ENCODE measurements at places on chromosomes 7 and 10.

- DNase-seq, result no peak
These were observed 108.8 kb downstream of the ACTR3B start for GRCh38 chr7:152868122-152869040.

- no peak for DNase-seq
These were observed 127.9 kb downstream of the INSYN2A start for GRCh38 chr10:127068485-127068884.

DNA sequence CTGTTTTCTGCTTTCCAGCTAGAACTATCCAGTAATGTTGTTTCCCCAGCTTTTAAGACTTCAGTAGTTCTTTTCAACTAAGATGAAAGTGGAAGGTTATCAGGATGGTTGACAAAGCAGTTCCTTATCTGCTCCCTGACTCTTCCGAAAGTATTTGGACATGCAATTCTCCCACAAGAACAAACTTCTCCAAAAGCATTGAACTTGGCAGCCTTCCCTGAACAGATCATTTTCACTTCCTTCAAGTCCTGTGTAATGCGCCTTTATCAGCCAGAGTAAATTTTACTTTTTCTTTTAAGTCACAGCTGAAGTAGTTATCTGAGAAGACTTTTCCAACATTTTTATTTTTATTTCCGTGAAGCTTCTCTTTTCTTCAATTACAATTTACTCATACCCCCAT, 39.7 kb downstream of the CDC14C start:
- DNase-seq, result no peak

- no peak for DNase-seq
These were observed 143.0 kb upstream of the HPS1 start for GRCh38 chr10:98589691-98590090.

DNA sequence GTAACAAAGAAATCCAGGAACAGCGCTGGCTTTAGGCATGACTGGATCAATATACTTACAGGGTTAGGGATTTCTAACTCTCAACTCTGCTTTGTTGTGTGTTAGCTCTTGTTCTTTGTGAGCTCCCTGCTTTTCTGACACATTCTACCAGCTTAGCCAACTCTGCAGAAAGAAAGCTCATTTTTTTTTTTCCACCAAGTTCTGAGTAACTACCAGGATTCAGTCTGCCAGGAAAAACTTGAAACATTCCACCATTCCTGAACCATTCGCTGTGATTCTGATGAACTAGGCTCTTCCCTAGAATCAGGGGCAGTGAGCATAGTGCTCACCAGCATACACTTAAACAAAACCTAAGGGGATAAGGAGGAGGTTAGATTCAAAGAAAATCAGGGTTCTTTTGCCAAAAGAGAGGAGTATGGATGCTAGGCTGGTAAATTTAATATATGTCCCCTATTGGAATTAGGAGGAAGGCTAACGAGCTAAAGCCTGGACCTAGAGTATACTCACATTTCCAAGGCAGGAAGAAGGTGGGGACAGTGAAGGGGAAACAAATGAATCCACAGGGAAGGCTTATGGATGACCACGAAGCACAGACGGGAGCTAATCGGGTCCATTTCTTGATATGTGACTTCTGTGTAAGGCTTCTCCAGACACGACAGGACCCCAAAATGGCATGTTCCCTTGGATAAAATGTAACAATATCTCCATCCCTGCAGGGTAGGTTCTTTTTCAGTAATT, 183.4 kb downstream of the PRKG1 start:
- DNase-seq, result no peak

DNA sequence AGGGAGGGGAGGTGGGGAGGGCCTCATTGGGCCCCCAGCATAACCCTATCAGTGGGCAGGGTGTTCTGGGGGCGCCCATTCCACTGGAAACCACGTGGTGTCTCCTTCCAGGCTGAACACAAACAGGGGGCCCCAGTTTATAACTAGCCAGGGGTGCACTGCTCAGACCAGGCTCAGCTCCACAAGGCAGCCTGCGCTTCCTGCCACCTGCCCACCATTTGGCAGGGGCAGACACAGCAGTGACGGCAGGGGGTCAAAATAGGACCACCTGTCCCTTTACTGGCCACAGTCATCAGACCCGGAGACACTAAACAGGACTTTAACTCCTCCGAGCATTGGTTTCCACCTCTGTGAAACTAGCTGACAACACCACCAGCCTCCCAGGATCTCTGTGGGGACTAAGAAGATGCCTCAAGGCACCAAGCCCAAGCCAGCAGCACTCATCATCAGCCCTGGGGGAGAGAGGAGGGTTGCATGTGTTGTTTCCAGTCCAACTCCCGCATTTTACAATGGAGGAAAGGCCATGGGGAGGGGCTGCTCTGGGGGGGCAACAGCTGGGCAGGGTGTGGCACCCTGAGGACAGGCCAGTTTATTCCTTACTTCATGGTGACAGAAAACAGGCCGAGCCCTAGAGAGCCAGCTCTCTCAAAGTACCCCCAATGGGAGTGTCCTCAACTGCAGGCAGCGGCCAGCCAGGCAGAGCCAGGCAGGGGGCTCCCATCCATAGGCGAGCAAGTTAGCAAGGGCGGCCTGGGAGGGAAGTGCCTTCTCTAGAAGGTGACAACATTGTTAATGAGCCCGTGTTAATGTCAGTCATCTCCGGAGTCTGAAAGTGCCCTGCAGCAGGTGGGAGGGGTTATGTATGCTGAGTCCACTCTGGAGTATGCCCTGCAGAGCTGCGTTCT, 127.6 kb downstream of the TNS3 start:
- no peak for DNase-seq

- DNase-seq, result no peak
These were observed 15.6 kb downstream of the CPED1 start for GRCh38 chr7:121003986-121004685.

DNA sequence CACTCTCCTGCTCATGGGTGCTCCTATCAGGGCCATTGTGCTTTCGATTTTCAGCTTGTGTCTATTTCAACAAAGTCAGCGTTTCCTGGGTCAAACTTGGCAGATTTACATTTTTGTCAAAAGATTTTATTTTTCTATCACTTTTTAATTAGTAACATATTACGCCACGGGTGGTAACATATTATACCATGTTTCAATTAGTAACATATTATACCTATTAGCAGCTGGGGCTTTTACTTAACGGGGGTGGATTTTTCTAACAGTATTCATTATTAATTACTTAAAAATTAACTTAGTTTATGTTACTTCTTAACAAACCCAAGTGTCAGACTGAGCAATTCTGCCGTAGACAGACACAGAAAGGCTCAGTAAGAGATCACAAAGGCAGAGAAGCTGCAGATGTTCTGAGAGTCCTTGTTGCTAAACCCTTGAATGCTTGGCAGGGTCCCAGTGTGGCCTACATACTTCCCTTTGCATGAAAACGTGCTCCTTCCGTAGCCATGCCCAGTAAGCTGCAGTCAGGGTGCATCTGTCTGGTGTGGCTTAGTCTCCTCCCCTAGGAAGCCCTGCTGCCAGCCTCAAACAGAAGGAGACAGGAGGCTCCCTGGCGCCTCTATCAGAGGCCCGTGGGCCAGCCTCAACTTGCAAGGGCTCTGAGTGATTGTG, 263.1 kb upstream of the CXCL12 start:
- no peak for DNase-seq

DNA sequence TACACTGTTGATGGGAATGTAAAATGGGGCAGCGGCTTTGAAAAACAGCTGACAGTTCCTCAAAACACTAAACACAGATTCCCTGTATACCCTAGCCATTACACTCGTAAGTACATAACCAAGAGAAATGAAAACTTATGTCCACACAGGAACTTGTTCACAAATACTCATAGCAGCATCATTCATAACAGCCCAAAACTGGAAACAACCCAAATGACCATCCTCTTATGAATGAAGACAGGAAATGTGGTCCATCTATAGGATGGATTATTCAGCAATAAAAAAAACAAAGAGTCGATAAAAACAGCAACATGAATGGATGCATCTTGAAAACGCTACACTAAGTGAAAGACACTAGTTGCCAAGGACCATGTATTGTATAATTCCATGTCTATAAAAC, 23.7 kb downstream of the NMT2 start:
- DNase-seq, result no peak

GRCh38 chr10:74056050-74056818, 58.3 kb downstream of the VCL start:
- DNase-seq, result no peak

- DNase-seq, result no peak
These were observed 45.1 kb downstream of the INPP5F start for GRCh38 chr10:119770928-119771327.

- DNase-seq, result no peak
These were observed 9.2 kb downstream of the MKX start for GRCh38 chr10:27736396-27736795.

- DNase-seq, result no peak
These were observed 211.4 kb downstream of the TNS3 start for GRCh38 chr7:47370461-47371042.

- no peak for DNase-seq
These were observed 5.8 kb upstream of the PYROXD2 start for GRCh38 chr10:98420786-98421185.

DNA sequence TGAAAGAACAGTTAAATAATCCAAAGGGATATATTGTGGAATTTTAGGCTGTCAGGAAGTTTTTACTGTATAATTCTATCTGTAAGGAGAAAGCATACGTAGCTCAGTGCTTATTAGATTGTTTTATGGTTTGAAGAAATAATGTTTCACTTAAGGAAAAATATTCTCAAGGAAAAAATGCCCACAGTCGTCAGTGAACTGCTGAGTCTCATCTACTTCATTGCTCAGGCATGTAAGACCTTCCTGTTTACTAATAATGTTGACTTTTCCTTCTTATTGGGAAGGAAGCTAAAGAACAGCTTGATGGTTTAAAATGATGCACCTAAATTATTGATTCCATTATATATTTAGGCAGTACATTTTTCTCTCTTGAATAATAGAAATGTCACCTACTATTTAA, 304.2 kb downstream of the SDK1 start:
- DNase-seq, result no peak

DNA sequence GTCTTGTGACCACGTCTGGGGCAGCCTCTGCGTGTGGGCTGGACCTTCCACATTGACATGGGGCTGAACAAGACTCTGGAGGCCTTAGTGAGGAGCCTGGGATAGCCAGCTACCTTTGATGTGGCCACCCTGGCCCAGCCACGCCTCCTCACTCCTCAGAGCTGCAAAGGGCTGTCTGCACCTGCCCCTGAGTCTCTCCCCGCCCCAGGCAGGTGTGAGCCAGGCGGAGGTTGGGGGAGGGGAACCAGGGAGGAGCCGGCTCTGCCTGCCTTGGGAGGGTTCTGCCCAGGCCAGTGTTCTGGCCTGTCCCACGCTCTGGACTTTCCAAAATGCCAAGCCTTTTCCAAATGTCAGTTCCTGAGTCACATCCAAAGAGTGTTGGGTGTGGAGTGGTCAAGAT, 72.2 kb downstream of the GTF2IRD1 start:
- DNase-seq, result no peak

DNA sequence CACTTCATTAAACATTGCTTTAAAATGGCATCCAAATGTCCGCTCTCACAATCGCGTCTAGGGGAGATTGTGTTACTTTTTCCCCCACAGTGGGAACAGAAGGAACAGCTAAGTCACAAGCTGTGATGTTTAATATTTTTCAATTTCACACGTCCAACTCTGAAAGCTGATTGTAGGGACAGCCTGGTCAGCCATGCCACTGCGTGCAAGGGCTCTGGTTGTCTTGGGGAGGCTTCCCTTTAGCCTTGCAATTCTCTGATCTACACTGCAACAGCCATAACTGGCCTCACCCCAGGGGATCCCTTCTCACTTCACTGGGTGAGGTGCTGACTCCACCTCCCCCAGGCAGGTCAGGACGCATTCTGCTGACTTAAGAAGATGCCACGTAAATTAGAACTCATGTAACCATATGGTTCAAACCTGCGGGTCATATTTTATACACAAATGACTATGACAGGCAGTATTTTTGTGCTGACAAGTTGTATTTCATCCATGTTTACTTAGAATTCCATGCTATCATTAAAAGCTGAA, 425.2 kb upstream of the NFE2L3 start:
- no peak for DNase-seq

GRCh38 chr7:129421717-129422250, 12.4 kb upstream of the STRIP2 start:
- DNase-seq, result no peak

GRCh38 chr7:108947526-108947925, 377.9 kb downstream of the DNAJB9 start:
- no peak for DNase-seq

- DNase-seq, result no peak
These were observed 4.3 kb downstream of the SVIL start for GRCh38 chr10:29630205-29631048.

DNA sequence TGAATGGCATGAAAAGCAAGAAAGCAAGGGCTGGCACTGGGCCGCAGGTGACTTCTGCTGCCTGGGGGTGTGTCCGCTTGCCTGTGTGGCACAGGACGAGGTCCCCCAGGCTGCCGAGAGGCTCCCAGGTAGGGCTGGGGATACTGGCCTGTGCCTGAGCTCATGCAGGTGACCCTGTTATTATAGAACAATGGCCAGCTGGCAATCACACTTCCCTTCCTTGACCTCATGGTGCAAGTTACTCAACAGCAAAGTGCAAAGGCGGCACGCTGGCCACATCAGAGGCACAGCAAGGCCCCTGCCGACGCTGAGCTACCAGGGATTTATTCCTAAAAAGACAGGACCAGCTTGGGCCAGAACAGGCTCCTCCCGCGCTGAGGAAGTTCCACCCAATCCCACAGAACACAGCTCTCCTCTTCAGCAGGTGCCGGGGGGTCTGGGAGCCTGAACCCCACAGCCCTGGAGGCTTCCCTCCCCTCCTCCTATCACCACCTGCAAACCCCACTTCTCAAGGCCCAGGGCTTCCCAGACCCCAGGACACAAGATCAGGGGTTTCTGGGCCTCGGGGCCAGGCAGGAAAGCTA, 1.4 kb upstream of the ADAM8 start:
- no peak for DNase-seq

All from stimulated activated CD8-positive, alpha-beta memory T cell treated with anti-CD3 and anti-CD28 coated beads, Interleukin-12 subunit alpha, Interleukin-12 subunit beta, amount 100 ng/mL, for 4 hours (primary cell).